ENCODE measurements at places on chromosomes 1 and 21.

GRCh38 chr1:165542015-165542631, 1.7 kb upstream of the LRRC52 start:
- DNase-seq: no peak

DNA sequence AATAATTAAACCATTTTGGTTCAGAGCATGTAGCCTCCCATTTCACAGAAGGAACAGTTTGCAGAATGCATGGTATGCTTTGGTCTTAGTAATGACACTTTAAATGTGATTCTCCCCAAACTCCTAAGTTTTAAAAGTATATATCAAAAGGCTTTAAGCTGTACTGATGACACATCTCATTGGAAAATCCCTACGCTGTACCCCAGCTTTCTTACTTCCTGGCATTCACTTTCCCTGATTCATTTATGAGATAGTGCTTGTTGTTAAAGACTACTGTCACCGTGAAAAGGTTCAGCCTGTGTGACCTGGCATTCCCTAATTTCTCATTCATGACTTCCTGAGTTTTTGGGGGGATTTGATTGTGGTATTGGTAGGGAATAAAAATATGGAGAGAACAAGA, 53.4 kb downstream of the MPZL1 start:
- DNase-seq: no peak

GRCh38 chr1:21060523-21060922, 116.2 kb downstream of the EIF4G3 start:
- DNase-seq: no peak

- DNase-seq: no peak
These were observed 173.3 kb downstream of the COL24A1 start for GRCh38 chr1:85983316-85983715.

DNA sequence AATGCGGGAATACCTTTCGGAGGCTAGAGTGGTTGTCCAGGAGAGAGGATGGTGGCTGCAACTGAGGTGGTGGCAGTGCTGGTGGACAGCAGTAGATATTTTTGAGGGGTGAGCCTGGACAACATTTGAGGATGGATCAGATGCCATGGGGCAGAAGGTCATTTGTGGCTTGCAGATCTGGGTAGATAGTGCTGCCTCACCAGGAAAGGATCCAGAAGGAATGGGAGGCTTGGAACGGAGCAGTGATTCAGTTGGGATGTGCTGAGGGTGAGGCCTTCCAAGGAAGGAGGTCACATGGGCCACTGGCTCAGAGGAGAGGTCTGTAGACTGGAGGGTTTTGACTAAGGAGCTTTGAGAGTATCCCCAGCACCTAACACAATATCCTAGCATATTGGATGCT, 110.8 kb upstream of the KAZN start:
- no peak for DNase-seq

DNA sequence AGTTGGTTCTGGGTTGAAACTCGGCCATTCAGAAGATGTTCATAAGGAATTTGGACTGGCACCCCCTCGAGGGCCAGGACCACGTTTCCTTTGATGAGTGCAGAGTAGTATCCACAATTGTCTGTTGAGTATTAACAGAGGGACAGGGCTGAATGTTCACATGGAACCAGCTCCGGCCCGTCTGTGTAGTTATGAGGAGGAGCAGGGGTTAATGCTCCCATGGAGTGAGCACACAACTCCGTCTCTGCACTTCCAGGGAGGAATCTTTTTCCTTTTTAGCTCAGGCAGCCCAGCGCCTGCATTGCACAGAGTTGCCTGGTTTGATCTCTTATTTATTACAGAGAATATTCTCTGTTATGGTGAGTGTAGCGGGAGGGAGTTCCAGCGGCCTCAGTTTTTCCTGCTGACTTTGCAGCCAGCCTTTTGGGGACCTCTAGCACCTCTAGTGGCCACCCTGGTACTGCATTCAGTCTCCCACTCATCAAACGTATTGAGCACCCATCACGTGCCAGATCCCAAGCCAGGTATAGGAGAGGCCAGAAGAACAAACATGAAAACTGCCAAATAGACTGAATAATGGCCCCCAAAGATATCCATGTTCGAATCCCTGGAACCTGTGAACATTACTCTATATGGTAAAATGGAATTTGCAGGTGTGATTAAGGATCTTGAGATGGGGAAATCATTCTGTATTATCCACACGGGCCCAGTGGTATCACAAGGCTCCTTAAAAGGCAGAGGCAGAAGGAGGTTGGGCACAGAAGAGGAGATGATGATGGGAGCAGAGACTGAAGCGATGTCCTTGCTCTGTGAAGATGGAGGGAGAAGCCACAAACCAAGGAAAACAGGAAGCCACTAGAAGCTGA, 167.7 kb upstream of the CSF3R start:
- peak; percentile 39 for DNase-seq

DNA sequence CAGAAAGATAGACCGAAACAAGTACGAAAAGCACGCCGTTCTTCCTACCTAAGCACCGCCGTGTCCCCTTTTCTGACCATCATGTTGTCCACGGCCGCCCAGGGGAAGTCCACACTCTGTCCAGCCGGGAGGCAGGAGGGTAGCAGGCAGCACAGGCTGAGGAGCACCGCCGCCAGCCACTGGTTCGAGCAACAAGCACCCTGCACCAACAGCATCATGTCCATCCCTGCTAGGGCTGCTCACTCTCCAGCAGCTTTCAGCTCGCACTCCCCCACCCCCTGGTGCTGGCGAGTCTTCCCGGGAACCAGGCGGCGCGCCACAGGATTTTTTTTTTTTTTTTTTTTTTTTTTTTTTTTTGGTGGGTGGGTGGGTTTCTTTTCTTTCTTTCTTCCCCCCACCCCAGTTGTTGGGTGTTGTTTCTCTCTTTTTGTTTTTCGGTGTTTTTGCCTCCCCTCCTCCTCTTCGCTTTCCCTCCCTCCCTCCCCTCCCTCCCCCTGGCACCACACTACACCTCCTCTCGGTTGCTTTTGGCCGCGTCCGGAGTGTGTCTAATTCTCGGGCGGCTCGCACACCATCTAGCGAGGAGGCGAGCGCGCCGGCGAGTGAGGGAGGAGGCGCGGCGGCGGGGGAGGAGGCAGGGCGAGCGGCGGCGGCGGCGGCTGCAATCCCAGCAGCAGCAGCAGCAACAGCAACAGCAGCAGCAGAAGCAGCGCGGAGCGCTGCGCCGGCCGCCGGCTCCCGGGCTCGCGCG, at the start of gene NEGR1:
NEGR1 (minus strand) TSS at position 269 of the 751 bp plus-strand sequence.
- DNase-seq: peak; percentile 27

GRCh38 chr1:4710592-4711415, 56.4 kb downstream of the AJAP1 start:
- no peak for DNase-seq

All from T follicular helper cell (primary cell).